ENCODE measurements at places on chromosomes 2 and 18.

DNA sequence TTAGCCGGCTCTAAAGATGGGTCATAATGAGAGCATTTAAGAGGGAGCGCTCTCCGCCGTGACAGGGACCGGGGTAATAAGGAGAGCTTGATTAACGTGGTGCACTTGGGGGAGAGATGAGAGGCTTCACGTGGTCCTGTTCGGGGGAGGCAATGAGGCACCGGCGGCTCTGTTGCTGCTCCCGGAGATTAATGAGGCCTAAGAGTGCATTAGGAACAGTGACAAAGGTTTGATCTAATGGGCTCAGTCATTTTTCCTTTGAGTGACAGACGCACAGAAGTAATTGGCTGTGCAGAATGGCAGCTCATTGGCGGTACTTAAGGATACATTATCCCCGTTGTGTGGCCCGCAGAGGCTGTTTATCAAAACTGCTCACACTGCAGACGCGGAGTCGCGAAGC is 250.7 kb downstream of the GBX2 start:
- DNase-seq = no peak

- no peak for DNase-seq
Observed at GRCh38 chr2:173999272-173999671, 34.1 kb upstream of the SP3 start.

DNA sequence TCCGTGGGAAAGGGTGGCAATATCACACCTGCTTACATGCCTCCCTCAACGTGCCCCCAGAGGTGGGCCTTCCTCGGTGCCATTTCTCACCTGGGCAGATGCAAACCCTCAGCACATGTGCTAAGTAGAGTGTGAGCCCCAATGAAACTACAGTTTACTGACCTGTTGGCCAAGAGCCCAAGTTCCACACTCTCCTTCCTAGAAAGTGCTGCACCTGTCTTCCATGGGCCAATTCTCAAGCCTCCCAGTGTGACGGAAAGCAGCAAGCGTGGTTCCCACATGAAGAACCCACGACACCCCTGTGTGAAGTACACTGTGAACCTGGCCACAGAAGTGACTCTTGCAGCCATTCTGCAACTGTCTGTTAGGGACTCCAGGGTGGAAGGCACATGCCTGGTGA is 73.7 kb downstream of the UXS1 start:
- no peak for DNase-seq

DNA sequence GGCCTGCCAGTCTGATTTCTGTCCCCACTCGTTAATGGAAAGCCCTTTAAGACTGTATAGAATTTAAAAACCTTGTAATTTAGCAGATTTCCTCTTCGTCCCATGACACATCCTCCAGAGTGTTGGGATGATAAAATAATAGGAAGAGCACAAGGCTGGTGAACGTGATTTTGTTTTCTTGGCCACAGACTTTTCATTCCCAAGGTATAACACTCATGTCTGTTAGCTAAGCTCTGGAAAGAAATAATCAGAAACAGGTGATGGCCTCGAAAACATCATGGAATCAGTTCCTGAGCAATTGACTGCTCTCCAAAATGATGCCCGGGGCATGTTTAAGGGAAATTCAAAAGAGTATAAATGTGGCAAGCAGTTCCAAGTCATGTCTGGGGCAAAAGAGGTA is 337.8 kb upstream of the TCF4 start:
- DNase-seq = no peak

GRCh38 chr2:160110674-160111239 is 48.3 kb upstream of the PLA2R1 start:
- no peak for DNase-seq

GRCh38 chr2:134420259-134420658 is 166.4 kb downstream of the MGAT5 start:
- no peak for DNase-seq

Data from ACHN (cell line).